T-helper 2 cell treated with Interferon-gamma antibody and Interleukin-4, amounts not matched to agents 100 ng/mL and 5 ng/mL, for 36 hours (primary cell): ENCODE measurements at places on chromosomes 6 and 20. TPM values are rescaled to one million over a fixed set of nuclear protein-coding genes. Genes with fewer than 3 reads are reported as not detected.

Gene PPP1R18
- total RNA-seq, result 247 TPM in 2 replicates

Gene TCP11
- total RNA-seq, result not detected in 2 replicates

Gene MOG
- total RNA-seq, result not detected in 2 replicates

Gene TCP1
- total RNA-seq, result 282 and 290 TPM in 2 replicates

Gene ULBP1
- total RNA-seq, result 0.27 and 0.39 TPM in 2 replicates

Gene C20orf141
- not detected in 2 replicates for total RNA-seq

Gene ENPP5
- total RNA-seq, result not detected in 2 replicates

Gene GHRH
- total RNA-seq, result not detected in 2 replicates

Gene C6orf52
- 0.43 and 0.93 TPM in 2 replicates for total RNA-seq

Gene OPN5
- total RNA-seq, result not detected in 2 replicates

Gene TRIM31
- not detected in 2 replicates for total RNA-seq

Gene DUSP15
- not detected in 2 replicates for total RNA-seq

Gene OR2H2
- total RNA-seq, result not detected in 2 replicates

Gene CPXM1
- 0.39 and 0.45 TPM in 2 replicates for total RNA-seq

Gene DEF6
- 204 and 209 TPM in 2 replicates for total RNA-seq

Gene GSTA3
- not detected in 2 replicates for total RNA-seq

Gene TUBB1
- total RNA-seq, result not detected in 2 replicates

Gene COL20A1
- total RNA-seq, result not detected in 2 replicates

Gene XKR7
- 0.05 TPM in 2 replicates for total RNA-seq

Gene GSTA2
- total RNA-seq, result not detected in 2 replicates

Gene SFT2D1
- total RNA-seq, result 60.8 and 60.9 TPM in 2 replicates

Gene TNFRSF6B
- total RNA-seq, result not detected in 2 replicates

Gene GDAP1L1
- total RNA-seq, result not detected in 2 replicates

Gene B3GALT4
- total RNA-seq, result 13.9 and 14.5 TPM in 2 replicates

Gene DDRGK1
- 51.5 and 52.9 TPM in 2 replicates for total RNA-seq

Gene RIOK1
- total RNA-seq, result 35.5 and 43.6 TPM in 2 replicates

Gene SLC32A1
- not detected in 2 replicates for total RNA-seq

Gene BIRC7
- not detected in 2 replicates for total RNA-seq

Gene GTF3C6
- 119 and 122 TPM in 2 replicates for total RNA-seq

Gene OPRM1
- not detected in 2 replicates for total RNA-seq

Gene PRICKLE4
- not detected in 2 replicates for total RNA-seq

Gene SLC17A2
- not detected in 2 replicates for total RNA-seq

Gene IL20RA
- total RNA-seq, result not detected in 2 replicates

Gene ESR1
- 0.23 and 0.59 TPM in 2 replicates for total RNA-seq

Gene OR2J3
- not detected in 2 replicates for total RNA-seq

Gene DEFB118
- not detected in 2 replicates for total RNA-seq

Gene SERAC1
- total RNA-seq, result 4.7 and 4.9 TPM in 2 replicates

Gene UNC5CL
- total RNA-seq, result 1.2 and 1.3 TPM in 2 replicates

Gene MUC21
- not detected in 2 replicates for total RNA-seq

Gene RPP40
- total RNA-seq, result 6.9 and 9.2 TPM in 2 replicates

Gene TRIM15
- total RNA-seq, result 0.25 TPM in 1 of 2 replicates, not detected in the other

Gene CLPSL1
- total RNA-seq, result not detected in 2 replicates

Gene MMP24
- total RNA-seq, result not detected in 2 replicates

Gene PROKR2
- not detected in 2 replicates for total RNA-seq

Gene C6orf141
- 0.39 and 0.55 TPM in 2 replicates for total RNA-seq

Gene VWA7
- total RNA-seq, result 4.6 and 4.9 TPM in 2 replicates

Gene SLC12A5
- total RNA-seq, result 0.70 TPM in 1 of 2 replicates, not detected in the other

Gene ANKS1A
- 6.8 and 7.2 TPM in 2 replicates for total RNA-seq

Gene PAX1
- not detected in 2 replicates for total RNA-seq

Gene TDP2
- total RNA-seq, result 43.4 and 46.5 TPM in 2 replicates

Gene GATA5
- total RNA-seq, result not detected in 2 replicates

Gene PTCRA
- not detected in 2 replicates for total RNA-seq

Gene LGSN
- 0.07 TPM in 1 of 2 replicates, not detected in the other for total RNA-seq
